ENCODE measurements at places on chromosomes 6 and 20.

GRCh38 chr6:52418606-52419005, 1.5 kb upstream of the EFHC1 start:
- no peak for DNase-seq

DNA sequence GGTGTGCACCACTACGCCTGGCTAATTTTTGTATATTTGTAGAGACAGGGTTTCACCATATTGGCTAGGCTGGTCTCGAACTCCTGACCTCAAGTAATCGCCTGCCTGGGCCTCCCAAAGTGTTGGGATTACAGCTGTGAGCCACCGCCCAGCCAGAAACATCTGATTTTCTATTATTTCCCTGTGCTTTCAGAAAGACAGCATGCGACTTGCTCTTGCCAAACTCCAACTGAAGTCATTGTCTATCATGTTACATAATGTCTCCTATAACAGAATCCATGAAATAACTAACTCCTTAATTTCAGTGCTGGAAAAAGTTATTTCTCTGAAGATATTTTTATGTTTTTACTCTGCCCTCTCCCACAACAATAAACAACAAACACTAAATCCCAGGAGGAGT, 8.5 kb downstream of the RMND1 start:
- no peak for DNase-seq

GRCh38 chr20:48092596-48093280, 307.5 kb upstream of the SULF2 start:
- DNase-seq, result no peak

GRCh38 chr20:24147961-24148360, 159.4 kb upstream of the GGTLC1 start:
- no peak for DNase-seq

- no peak for DNase-seq
Measured at GRCh38 chr6:38483526-38483925, 156.2 kb downstream of the BTBD9 start.

DNA sequence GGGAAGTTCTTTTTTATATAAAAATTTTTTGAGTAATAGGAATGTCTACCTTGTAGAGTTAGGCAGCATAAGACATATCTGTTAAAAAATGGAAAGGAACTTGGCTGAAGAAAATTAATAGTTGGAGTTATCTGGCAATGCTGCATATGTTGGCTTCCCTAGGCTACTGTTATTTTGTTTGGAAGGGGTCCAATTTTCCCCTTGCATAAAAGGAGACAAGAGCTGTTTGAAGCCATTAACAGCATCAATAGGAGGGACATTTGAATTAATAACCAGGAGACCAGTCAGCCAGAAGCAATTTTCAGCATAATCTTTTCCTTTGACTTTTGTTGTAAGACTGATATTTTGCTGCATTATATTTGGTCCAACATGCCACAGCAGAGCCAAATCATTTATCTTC, 80.9 kb upstream of the TAB2 start:
- no peak for DNase-seq

GRCh38 chr6:152295920-152296319, 341.2 kb downstream of the SYNE1 start:
- no peak for DNase-seq

- no peak for DNase-seq
Measured at GRCh38 chr6:96926425-96926824, 1.9 kb downstream of the KLHL32 start.

- DNase-seq, result no peak
Measured at GRCh38 chr6:49464691-49465090, 1.5 kb downstream of the CENPQ start.

DNA sequence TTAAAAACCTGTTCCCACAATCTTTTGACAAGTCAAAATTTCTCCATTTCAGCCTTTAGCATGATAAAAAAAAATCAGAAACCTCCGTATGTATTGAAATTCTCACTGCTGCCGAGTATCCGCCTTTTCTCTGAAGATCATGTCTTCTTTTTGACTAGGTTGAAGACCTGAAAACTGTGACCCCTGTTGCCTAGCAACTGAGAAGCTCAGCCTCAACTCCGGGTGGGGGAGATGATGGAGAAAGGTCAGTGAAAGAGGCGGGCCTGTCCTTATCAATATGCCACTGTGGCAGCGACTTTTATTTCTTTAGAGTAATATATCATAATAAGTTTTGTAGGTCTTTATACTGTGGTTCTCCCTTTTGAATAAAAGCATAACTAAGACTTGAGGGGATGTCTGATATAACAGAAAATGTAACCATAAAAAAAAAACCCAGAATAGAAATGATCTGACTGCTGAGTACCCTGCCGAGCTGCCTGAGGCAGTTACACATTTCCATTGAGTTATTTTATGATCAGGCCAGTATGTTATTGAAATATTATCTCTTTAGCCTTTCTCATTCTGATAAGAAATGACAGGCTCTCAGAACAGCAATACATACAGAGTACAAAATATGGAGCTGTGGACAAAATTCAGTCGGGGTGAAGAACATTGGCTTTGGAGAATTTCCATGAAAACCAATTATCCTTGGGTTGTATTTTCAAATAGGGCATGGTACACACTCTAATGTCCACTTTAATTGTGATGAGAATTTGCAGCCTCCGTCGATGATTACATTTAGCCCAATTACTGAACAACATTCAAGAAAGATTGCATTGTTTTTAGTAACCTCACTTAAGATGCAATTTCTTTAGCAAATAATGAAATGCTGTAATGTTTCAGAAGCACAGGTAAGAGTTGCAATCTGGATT, 136.7 kb upstream of the EEF1E1 start:
- no peak for DNase-seq

- no peak for DNase-seq
Measured at GRCh38 chr6:32843331-32843978, 392 bp downstream of the PSMB8 start.
